ENCODE measurements at places on chromosomes 16 and 17.

GRCh38 chr17:37056622-37057021 is 107.9 kb downstream of the AATF start:
- no peak for DNase-seq

- DNase-seq = no peak
These were observed 21.5 kb upstream of the CD300E start for GRCh38 chr17:74645010-74645409.

GRCh38 chr17:58974354-58974753 is 132.3 kb downstream of the TRIM37 start:
- DNase-seq = no peak

DNA sequence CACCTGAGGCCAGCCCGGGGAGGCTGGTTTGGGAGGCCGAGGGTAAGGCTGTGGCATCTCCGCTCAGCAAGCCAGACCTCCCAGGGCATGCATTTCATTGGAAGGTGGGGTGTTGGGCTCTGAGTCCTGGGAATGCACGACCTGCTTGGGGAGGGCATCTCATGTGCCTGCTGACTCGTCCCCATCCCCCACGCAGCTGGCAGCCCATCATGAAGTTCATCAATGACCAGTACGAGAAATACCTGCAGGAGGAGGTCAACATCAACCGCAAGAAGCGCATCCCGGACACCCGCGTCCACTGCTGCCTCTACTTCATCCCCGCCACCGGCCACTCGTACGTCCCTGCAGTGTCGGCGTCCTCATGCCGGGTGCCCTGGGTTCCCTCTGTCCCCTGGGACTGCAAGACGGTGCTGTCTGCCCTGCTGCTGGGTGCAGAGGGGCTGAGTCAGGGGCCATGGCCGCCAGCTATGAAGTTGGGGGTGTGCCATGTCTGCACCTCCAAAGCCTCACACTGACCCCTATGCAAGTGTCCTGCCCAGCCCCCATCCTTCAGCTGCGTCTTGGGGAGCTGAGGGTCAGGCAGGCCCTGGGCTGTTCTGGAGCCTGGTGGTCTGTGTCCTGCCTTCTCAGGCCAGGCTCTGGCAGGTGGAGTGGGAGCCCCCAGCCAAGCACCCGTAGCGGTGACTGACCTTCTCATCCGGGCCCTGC is 347.9 kb downstream of the SEC14L1 start:
- DNase-seq = no peak

DNA sequence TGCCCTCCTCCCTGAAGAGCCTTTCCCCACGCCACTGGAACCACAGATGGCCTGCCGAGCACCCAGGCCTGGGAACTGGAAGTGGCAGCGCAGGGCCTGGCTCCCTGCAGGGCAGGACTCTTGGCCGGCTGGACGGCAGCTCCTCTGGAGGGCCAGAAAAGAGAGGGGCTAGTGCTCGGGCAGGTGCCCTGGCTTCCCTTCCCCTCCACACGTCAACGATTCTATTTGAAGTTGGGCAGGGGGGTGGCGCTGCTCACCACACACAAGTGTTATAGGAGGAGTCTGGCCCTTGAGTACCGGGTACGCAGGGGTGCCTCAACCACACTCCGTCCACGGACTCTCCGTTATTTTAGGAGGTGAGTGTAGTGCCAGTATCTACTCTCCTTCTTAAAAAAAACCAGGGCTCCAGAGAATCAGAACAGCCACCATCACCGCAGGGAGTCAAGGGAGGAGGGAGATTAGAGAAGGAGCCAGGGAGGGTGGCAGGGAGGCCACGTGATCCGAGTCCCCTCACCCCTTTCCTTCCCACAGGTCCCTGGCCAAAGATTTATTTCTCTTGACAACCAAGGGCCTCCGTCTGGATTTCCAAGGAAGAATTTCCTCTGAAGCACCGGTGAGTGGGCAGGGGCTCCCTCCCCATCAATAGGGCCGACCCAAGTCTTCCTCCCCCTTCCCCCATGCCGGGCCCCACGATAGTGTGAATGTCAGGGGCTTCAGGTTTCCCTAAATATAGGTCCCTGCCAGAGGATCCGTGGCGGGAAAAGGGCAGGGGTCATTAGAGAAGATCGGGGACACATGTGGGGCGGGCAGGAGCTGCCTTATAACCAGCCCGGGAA is 1.4 kb upstream of the ALDOA start:
- peak; percentile 79 for DNase-seq

- DNase-seq = no peak
These were observed 60.1 kb upstream of the DYNLRB2 start for GRCh38 chr16:80480664-80481063.

DNA sequence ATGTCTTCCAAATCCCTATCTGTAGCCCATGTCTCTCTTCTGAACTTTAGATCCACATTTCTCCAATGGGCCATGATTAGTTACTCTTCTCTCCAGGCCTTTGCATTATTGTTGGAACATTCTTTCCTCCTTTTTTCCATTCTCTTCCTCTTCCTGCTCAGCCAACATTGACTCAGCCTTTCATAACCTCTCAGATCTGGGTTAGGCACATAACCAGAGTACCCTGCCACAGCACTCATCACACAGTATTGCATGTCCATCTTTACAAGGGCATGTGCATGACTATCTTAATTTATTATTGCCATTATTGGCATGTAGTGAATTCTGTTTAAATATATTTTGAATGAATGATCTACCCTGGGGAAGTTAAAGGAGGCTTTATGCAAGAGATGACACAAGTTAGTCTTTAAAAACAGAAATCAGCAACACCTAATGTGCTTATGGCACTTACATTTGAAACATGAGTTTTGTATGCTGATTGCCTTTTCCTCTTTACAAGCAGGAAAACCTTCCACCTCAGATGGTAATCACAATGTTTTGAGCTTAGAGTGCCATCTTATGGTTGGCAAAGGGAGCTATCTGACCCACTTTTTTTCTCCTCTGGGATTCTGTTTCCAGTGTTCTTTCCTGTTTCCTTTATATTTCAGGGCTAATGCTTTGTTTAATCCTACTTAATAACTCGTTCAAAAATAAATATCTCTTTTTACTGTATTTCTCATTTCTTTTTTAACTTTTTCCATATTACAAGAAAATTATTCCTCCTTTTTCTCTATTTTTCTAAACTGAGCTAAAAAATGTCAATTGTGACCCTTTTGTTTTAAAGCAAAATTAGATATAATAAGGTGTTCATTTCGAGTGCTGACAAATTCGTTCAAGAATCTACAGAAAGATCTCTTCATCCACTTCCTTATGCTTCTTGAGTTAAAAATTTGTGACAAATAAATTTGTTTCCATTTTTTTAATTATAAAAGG is 151.0 kb upstream of the RBL2 start:
- DNase-seq = no peak

DNA sequence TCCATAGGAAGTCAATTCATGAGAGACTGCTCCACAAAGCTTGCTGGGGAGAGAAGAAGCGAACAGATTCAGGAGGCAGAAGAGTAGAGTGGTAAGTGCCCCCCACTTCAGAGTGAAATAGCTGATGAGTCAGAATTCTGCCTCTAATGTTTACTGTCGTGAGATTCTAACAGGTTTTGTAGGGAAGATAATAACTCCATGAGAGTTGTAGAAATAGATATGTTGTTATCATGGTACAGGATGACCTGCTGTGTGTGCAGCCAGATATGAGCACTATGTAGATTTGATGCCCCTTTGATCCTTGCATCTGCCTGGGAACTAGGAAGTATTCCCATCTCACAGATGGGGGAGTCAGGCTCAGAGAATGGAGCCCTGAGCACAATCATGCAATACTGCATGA is 502.4 kb upstream of the CDH11 start:
- no peak for DNase-seq

GRCh38 chr17:35094902-35095301 is 24.8 kb downstream of the RAD51D start:
- DNase-seq = no peak

GRCh38 chr16:67445441-67445912 is 14.6 kb downstream of the HSD11B2 start:
- DNase-seq = no peak

DNA sequence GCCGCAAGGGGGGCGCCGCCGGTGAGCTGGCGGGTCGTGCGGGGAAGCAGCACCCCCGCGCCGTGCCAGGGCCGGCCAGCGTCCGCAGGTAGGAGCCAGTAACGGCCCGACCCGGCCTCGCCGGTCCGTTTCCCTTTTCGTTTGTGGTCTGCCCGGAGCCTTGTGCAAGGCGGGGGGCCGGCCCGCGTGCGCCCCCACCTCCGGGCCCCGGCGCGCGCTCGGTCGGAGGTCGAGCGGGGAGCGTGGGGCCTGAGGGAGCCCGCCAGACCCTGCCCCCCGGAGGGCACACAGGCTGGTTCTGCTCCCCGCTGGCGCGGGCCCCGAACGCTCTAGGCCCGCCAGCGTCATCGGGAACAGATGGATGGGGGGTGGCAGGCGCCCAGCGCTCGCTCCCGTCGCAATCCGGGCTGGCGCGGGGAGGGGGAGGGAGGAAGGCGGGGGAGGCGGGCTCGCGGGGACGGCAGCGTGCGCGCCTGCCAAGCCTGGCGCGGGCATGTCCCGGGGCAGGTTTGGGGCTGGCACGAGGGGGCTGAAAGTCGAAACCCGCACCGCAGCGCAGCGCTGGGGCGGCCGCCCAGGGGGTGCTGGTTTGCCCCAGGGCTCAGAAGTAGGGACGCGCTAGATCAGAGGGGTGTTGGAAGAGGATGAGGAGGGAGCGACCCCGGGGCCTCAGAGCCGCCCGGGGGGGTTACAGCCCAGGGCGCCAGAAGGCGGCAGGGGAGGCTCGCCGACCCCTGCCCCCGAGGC is 1.5 kb upstream of the GSE1 start:
- DNase-seq = peak; percentile 90

- peak; percentile 45 for DNase-seq
These were observed 6.8 kb upstream of the TBC1D3B start for GRCh38 chr17:36183001-36183971.

DNA sequence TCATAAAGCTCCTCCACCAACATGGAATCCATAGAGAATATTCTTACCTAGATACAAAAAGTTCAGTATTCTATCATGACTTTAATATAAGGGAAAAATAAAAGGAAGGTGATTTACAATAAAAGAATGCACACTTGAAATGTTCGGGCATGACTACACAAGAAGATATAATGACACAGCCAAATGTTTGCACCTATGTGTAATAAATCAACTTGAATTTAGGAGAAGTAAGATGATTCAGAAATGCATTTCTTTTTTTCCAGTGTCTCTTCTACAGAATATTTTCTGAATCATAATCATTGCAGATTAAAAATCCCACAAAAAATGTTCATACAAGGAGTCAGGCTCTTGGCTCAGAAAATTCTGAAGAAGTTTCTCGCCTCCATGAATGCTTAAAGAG is 404.0 kb upstream of the HSBP1 start:
- no peak for DNase-seq

DNA sequence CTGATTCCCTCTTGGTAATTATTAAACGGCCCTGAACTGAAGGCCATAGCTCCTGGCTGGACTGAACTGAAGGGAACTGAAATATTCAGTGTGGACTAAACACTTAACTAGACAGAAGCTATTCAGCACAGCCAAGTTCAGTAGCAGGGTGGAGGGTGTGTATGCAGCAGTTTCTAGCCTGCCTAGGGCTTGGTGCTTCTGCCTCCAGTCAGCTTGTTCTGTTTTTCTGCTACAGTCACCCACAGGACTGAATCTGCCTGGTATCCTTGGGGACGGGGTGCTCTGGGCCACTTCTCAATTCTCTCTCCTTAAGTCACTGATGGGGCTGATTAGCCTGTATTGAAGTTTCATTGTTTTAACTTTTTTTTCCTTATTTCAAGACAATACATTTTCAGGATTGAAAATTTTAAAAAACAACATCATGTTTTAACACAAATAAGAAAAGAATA is 77.1 kb downstream of the WWP2 start:
- DNase-seq = no peak

GRCh38 chr16:66488505-66488904 is 61.4 kb downstream of the BEAN1 start:
- DNase-seq = no peak
